NCI-H2081 treated with DMSO at 0.1 percent for 48 hours (cell line): ENCODE measurements at places on chromosomes 4 and X.

GRCh38 chr4:35556387-35556786 is 687.9 kb downstream of the ARAP2 start:
- no peak for DNase-seq

GRCh38 chr4:38621028-38621684 is 42.8 kb upstream of the KLF3 start:
- no peak for DNase-seq

DNA sequence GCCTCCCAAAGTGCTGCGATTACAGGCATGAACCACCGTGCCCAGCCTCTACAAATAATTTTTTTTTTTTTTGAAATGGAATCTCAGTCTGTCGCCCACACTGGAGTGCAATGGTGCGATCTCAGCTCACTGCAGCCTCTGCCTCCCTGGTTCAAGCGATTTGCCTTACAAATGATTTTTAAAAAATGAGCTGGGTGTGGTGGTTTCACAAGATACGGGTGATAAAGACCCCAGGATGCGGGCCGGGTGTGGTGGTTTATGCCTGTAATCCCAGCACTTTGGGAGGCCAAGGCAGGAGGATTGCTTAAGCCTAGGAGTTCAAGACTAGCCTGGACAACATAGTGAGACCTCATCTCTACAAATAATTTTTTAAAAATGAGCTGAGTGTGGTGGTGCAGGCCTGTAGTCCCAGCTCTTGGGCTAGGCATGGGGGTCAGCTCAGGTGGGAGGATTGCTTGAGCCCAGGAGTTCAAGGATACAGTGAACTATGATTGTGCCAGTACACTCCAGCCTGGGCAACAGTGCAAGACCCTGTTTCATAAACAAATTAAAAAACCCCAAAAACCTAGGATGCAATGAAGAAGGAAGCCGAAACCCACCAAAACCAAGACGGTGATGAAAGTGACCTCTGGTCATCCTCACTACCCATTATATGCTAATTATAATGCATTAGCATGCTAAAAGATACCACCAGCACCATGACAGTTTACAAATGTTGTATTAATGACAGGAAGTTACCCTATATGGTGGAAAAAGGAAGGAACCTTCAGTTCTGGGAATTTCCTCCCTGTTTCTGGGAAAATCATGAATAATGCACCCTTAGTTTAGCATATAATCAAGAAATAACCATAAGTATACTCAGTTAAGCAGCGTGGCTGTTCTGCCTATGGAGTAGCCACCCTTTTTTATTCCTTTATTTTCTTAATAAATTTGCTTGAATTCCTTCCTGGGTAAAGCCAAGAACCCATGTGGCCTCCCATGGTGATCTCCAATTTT is 27.7 kb downstream of the PDGFRA start:
- no peak for DNase-seq

DNA sequence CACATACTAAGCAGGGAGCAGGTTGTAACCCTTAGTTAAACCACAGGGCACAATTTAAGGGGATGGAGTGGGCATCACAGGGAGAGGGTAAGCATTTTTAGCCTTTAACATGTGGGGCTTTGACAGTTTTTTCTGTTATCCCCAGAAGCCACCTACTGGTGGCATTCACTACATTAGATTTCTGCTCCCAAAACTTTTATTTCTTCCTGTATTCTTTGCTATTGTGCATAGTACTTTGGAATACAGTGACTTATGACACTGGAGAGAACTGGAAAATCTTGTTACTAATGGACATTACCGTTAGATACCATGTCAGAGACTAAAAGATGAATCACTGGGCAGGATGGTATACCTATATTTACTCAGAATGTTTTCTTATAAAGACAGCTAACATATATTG is 7.3 kb downstream of the TRIM75 start:
- DNase-seq, result no peak

GRCh38 chr4:78004270-78004669 is 52.9 kb upstream of the FRAS1 start:
- no peak for DNase-seq

- no peak for DNase-seq
Measured at GRCh38 chr4:101667348-101667747, 123.2 kb upstream of the BANK1 start.

GRCh38 chr4:40621592-40622512 is 7.8 kb downstream of the RBM47 start:
- DNase-seq, result no peak

DNA sequence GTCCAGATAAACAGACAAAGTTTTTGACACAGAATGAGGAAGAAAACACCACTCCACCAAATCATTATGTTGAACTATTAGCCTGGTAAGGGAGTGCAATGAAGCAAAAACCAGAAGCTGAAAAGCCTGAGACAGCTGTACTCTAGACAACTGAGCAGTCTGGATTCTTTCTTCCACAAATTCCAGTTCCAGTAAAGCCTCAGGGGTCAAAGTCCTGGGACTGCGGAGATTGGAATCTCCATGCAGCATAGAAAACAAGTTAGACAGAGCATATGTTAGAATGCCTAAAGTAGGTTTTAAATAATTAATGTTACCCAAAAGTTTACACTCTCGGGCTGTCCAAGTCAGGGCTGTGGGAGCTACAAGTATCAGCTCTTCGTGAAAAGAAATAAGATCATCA is 263.2 kb downstream of the TECRL start:
- DNase-seq, result no peak

DNA sequence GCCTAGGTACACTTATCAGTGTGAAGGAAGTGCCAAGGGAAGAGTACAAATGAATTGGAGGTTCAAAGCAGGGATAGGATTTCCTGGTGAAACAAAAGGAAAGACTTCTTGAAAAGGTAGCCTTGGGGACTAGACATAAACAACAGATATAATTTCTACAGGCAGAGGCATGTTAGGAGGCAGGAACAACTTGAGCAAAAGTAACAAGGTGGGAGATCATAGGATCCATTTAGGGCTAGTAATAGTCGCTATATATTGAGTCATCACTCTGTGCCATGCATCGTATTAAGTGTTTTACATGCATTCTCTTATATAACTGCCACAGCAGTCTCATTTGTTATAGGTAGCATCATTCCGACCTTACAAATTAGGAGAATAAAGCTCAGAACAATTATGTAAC is 98.3 kb upstream of the EOLA2 start:
- no peak for DNase-seq

- DNase-seq, result peak; percentile 57
Measured at GRCh38 chrX:119574394-119575266, at the start of gene UBE2A. Gene UBE2A (plus strand): TSS chrX:119574563. CDS start chrX:119574712, 149 bp downstream.

- DNase-seq, result no peak
Measured at GRCh38 chr4:48780865-48781214, 761 bp upstream of the FRYL start.

DNA sequence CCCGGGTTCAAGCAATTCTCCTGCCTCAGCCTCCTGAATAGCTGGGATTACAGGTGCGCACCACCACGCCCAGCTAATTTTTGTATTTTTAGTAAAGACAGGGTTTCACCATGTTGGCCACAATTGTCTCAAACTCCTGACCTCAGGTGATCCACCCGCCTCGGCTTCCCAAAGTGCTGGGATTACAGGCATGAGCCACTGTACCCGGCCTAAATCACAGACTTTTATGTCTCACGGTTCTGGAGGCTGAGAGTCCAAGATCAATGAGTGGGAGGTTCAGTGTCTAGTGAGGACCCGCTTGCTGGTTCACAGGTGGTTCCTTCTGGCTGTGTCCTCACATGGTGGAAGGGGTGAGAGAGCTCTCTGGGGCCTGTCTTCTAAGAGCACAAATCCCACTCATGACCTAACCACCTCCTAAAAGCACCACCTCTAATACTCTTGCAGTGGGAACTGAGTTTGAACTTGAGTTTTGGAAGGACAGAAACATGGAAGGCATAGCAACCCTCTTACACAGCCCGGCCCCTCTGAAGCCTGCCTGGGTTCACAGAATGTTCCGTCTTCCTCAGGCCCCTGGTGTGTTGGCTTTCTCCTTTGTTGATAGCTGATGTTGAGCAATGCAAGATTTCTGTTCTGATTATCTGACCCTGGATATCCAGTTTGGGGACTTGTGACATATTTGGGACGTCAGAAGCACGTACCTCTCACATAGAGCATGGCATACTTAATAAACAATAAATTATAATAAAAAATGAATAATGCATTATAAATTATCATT is 1.9 kb upstream of the AKAP17A start:
- no peak for DNase-seq

GRCh38 chr4:149709640-149710039 is 106.0 kb downstream of the IQCM start:
- DNase-seq, result no peak

- DNase-seq, result no peak
Measured at GRCh38 chr4:86895692-86896488, 3.7 kb upstream of the C4orf36 start.

DNA sequence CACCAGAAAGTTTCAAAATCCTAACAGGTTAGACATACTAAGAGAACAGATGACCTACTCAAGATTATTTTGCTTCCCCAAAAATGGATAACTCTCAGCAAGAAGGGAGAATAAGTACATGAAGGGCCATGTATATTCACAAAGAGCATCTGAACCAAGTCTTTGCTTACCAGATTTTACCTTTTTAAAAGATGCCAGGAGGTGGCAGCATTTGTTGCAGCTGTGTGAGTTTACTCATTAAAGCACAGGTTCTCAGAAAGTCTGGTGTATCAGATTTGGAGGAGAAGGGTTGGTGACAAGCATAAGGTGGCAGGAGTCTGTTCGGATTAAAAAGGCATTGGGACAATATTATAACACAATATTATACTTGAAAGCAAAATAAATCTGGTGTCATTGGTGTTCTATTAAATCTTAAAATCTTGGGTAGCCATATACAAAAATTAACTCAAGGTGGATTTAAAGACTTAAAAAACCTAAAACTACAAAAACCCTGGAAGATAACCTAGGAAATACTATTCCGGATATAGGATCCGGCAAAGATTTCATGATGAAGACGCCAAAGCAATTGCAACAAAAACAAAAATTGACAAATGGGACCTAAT is 51.3 kb upstream of the NFKB1 start:
- DNase-seq, result peak; percentile 30

GRCh38 chrX:69324851-69325250 is 159.6 kb upstream of the PJA1 start:
- DNase-seq, result no peak

DNA sequence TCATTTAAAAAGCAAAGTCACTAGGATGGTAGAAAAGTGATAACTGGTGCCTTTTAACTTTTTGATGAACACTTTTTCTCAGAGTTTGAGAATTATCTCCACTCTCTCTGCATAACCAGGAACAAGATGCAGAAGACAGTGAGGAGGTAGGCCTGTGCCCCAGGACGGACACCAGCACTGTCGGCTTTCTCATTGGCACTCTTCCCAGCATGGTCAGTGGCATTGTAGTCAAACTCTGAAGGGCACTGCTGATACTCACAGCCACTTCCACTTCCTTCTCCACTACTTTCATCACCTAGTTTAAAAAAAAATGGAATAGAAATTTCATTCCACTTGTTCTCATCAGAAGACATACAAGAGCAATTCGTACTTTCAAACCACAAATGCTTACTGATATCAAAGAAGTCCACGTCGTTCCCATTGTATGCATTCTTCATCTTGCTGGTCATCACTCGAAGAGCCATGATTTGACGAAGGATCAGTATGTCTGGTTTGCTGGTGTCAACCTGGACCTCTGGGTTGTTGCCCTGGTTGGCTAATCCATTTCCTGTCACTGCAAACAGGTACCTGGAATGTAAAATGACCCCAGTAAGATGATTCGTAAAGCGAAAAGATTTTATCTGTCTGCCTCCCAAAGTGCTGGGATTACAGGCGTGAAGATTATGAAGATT is 84.8 kb upstream of the TFDP3 start:
- no peak for DNase-seq

DNA sequence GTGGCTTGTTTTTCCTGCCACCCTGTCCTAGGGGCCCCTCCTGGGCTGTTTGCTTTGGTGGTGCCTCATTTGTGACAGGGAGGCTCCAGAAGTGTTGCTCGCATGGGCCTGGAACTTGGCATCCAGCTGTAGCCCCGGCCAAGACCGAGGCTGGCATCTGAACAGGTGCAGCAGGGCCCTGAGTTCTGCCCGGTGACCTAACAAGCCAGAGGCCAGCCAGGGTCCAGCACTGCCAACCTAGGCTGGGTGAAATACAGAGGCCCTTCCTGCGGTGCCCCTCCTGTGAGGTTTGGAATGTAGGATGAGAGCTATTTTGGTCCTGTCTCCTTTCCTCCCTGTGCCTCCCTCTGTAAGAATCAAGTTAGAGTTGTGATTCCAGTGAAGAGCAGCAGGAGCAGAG is 58.5 kb downstream of the STARD8 start:
- DNase-seq, result no peak

GRCh38 chr4:143311924-143312323 is 24.8 kb upstream of the GAB1 start:
- no peak for DNase-seq

DNA sequence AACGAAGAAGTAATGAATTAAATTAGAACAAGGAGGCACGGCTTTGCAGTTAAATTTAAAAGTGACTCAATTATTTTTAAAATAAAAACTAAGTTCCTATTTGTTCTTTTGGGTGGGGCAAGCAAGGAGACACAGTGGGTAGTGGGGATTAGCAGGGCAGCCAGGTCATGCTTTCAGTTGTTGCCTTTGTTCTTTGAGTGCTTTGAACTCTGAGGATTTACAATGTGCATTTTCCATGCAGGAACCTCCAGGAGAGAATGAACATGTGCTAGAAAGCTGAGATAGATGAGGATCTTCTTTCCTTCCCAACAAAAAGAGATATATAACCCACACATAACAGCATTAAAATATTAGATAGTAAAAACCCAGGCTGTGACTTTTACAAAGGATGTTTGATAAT is 420.4 kb upstream of the CTSO start:
- no peak for DNase-seq

DNA sequence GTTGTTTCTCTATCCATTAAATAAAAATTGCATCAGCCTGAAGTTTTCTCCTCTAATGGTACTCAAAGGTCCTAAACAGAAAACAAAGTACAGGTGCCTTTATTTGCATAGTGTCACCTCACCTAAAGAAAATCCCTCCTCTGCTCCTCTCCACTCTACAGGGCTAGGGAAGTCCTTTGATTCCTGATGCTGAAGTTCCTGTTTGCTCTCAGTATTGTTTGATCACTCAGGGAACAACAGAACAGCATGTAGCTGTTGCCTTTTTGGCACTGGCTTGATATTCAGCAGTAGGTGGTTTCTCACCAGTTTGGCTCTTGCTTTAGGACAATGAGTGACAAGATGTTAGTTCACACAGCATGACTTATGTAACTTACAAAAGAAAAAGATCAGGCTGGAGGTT is 156.2 kb upstream of the SLC7A11 start:
- peak; percentile 34 for DNase-seq

- no peak for DNase-seq
Measured at GRCh38 chr4:69025191-69025998, 70.9 kb upstream of the UGT2B7 start.
